ENCODE measurements at places on chromosomes 4 and X. TPM values are rescaled to one million over a fixed set of nuclear protein-coding genes. Genes with fewer than 3 reads are reported as not detected.

GRCh38 chr4:89099034-89099433, 12.3 kb upstream of the TIGD2 start:
- DNase-seq: no peak

DNA sequence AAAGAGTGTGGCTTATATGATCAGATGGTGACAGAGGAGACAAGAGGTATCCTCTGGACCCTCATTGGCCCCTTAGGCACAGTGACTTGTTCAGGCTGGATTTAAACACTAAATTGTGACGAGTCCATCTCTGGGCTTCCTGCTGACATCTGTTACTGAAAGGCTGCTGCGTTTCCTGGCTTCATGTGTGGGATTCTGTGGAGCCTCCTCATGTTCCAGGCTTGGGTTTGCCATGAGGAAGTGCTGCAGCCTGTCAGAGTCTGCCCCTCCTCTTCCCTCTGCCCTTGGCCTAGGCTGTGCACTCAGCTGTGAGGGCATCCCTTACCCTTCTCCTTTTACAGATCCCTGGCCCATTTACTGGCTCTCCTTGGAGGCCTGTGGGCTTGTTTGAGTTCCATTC, 159.1 kb upstream of the TTC29 start:
- no peak for DNase-seq

Gene MTHFD2L
- polyA plus RNA-seq: 22.7 TPM

Gene MAMLD1
- polyA plus RNA-seq: 5.9 TPM

DNA sequence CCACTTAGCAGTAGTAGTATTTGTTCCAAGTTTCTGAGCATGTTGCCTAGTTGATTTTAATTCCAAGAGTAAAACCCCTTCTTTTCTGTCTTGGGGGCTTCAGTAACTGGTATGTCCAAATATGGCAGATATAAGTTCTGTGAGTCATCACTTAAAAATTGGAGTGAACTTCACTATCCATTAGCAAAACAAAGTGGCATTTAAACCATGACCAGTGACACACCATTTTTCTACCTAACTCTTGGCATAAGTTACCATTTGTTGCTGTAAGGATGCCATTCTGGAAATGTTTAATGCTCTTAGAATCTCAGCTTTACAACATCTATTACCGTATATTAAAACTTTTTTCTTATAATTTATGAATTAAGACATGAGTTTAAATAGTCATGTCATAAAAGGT, 102.0 kb downstream of the CBR4 start:
- DNase-seq: no peak

- DNase-seq: no peak
Observed at GRCh38 chr4:7426525-7427171, 8.1 kb downstream of the PSAPL1 start.

DNA sequence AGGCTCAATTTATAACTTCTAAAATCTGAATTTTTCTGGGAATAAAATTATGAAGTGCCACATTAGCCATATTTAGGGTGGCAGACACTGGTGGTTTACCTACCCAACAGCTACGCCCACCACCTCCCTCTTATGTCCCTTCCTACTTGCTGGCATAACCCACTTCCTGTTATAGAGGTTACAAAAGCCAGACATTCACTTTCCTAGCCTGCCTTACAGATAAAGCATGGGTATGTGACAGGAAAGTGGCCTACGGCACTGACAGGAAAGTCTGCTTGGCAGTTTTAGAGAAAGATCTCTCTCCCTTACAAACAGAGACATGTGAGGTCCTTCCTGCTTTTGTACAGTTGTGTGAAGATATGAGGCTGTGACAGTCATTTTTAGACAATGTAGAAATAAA, 12.4 kb downstream of the DDX53 start:
- DNase-seq: no peak

Gene GAGE1
- polyA plus RNA-seq: not detected

DNA sequence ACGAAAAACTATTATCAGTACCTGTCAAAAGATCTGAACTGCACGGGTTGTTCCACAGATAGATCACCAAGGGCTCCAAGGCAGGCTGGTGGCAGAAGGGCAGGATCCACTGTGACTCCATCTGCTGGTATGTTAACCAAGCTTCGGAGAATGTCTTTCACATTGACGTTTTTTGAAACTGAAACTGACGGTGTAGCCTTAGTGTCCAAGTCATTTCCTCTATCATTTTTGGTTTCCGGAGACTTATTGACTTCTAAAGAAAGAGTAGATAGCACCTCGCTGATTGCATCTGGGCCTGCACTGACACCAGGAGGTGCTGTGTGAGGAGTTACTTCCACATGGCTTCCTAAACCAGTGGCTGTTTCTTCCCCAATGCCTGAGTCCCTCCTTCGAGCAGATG, 186.9 kb downstream of the LRBA start:
- DNase-seq: no peak
